ENCODE measurements at places on chromosomes 2 and 18.

- DNase-seq, result no peak
Observed at GRCh38 chr2:127887776-127888130, 2.0 kb upstream of the AMMECR1L start.

- no peak for DNase-seq
Observed at GRCh38 chr2:165113414-165113813, 90.4 kb downstream of the SCN3A start.

DNA sequence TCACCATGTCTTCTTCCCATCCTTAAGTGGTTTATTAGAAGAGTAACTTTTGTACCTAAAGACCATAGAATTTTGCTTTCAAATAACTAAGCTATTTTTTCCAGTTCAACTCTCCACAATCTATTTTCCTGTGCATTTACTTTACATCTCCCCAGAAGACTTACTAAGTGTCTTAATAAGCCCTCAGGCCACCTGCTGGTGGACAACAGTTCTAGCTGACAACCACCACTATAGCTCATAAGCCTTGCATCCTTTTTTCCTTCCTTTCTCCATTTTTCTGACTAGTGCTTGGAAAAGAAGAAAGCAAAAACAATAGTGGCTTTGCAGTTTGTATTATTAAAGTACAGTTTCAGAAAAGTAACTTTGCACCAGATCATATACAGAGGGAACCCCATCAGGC, 149.5 kb upstream of the TMEM200C start:
- no peak for DNase-seq

DNA sequence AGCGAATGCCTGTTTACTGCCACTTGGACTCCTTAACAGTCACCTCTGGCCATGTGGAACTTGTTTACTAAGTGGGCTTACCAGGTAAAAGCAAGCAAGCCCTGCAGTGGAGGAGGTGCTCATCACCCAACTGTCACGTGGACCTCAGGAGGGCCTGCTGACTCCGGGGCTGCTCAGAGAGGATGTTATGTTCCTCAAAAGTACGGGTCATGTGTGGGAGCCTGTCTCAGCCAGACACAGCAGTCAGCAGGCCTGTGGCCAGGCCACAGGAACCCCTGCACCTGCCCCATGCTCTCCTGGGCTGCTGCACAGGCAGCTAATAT, 36.2 kb downstream of the AMER3 start:
- DNase-seq, result no peak

DNA sequence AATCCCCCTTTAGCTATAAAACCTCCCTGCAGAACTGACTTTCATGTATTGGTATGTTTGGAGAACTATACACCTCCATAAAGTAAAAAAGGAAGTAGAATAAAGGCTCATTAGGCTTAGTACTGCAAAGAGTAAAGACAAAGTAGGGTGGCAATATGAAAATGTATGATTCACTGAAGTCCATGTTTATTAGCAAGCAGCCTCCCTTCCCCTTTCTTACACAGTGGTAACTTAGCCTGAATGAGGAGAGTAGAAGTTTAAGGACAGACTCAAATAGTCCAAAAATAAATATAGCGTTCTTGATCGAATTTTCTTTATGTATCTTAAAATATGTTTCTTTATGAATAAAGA, 1.5 kb downstream of the ZNF804A start:
- DNase-seq, result no peak

GRCh38 chr2:18903750-18904149, 314.4 kb upstream of the NT5C1B start:
- DNase-seq, result no peak

GRCh38 chr2:163734401-163734800, 1.4 kb downstream of the FIGN start:
- no peak for DNase-seq

- no peak for DNase-seq
Observed at GRCh38 chr2:142642650-142643049, 234.8 kb upstream of the KYNU start.

GRCh38 chr2:148974095-148974494, 64.4 kb upstream of the LYPD6B start:
- no peak for DNase-seq

- no peak for DNase-seq
Observed at GRCh38 chr2:72211777-72212485, 64.3 kb upstream of the CYP26B1 start.

DNA sequence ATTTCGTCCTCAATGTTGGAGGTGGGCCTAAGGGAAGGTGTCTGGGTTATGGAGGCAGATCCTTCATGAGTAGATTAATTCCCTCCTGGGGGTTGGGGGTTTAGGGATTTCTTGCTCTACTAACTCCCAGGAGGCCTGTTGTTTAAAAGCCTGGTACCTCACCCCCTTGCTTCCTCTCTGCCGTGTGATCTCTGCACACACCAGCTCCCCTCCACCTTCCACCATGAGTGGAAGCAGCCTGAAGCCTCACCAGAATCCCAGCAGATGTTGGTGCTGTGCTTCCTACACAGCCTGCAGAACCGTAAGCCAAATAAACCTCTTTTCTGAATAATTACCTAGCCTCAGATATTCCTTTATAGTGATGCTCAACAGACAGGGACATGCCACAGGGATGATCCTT, 141.5 kb downstream of the ZNF516 start:
- DNase-seq, result no peak

Data from stimulated activated CD8-positive, alpha-beta memory T cell treated with anti-CD3 and anti-CD28 coated beads, Interleukin-7, amount 100 ng/mL, for 24 hours (primary cell).